ENCODE measurements at places on chromosomes 6 and 20.

DNA sequence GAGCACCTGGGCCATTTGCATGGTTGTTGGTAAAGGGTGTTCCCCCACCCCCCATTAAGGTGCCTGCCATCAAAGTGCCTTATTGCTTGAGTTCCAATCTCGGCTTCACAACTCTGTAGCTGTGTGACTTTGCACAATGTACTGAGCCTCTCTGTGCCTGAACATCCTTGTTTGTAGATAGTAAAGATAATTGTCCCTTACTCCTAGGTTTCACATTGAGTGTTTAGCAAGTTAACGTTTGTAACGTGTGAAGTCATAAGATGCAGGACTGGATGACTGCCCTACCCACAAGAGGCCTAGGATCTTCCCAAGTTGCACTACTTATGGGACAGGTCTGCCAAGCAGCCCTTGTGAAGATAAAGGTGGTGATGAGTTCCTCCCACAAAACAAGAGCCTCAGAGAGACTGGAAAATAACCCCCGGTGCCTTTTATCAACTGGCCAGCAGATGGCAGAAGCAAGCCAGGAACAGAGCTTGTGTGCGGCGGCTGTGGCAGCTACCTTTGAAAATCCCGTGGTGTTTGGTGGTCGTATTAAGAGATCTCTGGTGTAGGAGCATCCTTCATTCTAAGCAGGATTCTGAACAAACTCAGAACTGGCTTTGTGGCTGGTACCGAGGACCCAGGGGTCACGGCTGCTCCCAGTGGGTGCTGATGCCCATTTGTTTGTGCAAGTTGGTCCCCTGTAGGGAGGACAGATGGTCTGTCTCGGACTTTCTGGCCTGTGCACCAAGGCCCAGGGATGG is 99.1 kb downstream of the CDH26 start:
- peak; percentile 2 for DNase-seq

DNA sequence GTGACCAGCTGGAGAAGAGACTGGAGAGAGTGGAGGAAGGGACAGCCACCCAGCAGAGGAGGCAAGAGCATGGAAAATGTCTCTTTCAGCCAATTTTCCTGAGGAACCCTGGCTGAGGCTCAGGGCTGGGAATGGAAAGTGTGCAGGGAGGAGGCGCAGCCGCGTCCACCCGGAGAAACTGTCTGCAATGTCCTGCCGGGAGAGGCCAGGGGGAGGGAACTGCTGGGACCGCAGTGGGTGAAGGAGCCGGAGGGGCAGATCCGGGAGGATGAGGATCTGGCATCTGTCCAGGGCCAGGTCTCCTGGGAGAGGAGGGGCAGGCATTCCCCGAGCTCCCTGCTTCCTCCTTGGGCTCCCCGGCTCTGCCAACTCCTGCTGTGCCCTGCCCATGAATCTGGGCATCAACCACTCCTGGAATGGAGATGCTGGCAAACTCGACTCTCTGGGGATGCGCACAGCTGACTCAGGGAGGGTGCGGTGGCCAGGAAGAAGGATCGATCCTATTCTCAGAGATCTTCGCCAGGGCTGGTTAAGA is 17.4 kb upstream of the HM13 start:
- DNase-seq = no peak

GRCh38 chr6:148374040-148374774 is 31.6 kb downstream of the SASH1 start:
- DNase-seq = no peak

DNA sequence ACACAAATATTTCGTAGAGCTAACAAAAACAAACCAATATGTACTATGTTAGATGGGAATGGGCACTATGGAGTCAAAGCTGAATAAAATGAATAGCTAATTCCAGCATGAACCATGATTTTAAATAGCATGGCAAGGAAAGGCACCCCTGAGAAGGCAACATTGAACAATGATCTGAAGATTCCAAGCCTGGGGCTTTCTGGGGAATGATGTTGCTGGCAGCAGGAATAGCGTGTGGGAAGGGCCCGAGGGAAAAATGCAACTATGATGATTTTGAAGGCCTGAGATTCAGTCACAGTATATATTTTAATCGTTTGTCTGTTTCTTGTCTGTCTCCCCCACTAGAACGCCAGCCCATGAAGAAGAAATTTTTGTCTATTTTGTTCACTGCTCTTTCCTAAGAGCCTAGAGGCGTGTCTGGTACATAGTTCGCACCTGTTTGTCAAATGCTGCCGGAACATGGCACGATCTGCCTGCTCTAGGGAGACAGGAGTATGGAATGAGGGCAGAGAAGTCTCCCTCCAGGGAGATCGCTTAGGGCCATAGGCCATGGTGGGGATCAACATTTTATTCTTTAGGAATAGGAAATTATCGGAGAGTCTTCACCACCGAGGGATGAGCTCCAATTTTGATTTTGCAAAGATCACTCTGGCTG is 84.8 kb upstream of the EYA2 start:
- DNase-seq = no peak

- DNase-seq = no peak
These were observed 454.6 kb upstream of the EYS start for GRCh38 chr6:66161546-66162108.

DNA sequence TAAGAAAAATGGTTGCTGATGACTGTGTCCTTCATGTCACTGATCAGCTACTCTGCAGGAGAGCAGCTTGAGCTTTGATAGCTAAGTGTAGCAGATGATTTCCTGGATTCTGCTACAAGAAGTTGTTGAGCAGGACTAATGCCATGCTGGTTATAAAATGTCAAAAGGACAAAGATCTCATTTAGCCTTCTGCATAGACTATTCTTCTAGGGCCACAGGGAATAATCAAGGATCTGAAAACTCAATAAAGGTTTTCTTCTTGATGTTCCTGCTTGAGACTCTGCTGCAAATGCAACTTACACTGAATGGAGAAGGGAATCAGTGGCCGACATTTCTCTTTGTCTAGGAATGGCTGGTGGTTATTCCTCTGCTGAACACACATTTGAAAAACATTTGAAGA is 360.3 kb upstream of the PTCHD4 start:
- DNase-seq = no peak

DNA sequence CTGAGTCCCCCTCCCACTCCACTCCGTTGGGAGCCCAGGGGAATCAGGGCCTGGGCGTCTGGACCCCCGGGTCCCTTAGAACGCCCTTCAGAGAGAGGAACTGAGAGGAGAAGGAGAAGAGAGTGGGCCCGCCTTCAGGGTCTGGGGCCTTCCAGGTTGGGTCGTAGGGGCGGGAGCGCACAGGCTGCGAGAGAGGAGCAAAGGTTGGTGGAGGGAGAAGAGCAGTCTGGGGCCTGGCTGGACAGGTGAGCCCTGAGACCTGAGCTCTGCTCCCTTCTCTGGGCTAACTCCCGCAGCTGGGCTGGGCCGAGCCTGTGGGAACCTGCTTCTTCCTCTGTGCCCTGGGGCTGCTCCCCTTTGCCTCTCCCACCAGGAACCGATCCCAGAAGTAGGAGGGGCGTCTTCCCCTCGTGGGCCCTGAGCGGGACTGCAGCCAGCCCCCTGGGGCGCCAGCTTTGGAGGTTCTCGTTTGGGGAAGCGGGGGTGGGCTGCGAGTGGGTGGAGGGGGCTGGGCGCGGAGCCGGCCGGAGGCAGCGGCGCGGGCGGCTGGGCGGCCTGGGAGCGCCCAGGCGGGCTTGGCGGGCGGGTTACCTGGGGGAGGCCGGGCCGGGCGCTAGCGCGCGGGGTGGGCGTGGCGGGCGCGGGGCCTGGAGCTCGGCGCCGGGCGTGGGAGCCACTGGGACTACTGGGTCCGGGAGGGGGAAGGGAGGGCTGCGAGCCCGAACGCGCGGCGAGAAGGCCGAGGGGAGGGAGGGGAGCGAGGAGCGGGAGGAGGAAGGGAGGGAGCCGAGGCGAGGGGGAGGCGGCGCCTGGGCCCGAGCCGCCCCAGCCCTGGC is at the start of gene DDR1:
TSS of gene DDR1 (plus strand) at position 835 of the 836 bp plus-strand sequence. CDS start 4,211 bp downstream, outside the sequence.
- DNase-seq = no peak

DNA sequence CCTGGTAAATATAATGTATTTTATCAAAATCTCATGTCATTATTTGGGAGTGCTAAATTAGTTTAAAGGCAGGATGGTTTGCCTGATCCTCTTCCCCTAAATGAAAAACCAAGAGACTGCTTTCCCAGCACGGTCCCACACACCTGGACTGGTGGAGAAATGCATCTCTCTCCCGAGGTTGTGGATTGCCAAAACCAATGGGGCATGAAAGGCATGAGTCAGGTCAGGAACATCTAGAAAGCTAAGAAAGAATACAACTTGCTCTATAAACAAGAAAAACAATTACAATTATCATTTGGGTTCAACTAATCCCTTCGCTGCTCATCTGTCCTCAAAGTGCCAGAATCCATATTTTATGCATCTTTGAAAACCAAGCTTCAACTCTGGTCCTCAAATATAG is 308.3 kb upstream of the IRAK1BP1 start:
- no peak for DNase-seq

DNA sequence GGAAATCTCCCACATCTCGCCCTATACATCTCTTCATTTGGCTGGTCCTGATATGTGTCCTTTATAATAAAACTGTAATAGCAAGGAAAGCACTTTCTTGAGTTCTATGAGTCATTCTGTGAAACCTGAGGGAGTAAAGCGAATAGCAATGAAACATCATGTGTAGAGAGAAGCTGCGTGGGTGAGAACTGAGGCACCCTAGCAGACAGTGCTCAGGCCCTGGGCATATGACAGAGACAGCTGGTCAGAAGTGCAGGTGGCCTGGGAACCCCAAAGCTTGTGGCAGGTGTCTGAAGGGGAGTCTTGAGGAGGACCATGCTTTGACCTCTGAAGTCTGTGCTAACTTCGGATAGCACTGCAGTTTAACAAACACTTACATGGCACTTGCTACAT is 1.3 kb upstream of the BLOC1S5 start:
- no peak for DNase-seq

DNA sequence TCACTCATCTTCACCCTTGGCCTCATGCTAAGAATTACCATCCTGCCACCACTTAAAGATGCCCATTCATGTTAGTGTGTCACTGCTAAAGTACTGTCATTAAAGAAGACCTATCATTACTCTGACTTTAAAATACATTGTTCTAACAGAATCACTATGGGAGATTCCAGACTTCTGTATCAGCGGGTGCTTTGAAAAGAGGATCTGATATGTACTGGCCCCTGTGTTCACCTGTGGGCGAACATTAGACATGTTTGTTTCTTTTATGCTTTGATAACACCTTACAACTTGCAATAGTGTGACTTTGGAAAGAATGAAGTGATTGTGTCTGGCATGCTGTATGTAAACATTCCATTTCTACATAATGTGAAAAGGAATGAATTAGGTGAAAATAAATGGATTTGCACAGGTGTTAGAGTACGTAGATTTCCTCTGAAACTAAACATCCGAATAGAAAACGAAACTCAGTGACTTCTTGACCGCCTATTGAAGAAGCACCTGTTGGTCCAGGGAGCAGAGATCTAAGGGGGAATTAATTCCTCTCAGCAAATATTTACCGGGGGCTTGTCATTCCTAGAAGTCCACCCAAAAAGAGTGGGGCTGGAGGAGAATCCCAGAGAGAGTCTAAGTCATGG is 132.3 kb downstream of the CARMIL1 start:
- no peak for DNase-seq

DNA sequence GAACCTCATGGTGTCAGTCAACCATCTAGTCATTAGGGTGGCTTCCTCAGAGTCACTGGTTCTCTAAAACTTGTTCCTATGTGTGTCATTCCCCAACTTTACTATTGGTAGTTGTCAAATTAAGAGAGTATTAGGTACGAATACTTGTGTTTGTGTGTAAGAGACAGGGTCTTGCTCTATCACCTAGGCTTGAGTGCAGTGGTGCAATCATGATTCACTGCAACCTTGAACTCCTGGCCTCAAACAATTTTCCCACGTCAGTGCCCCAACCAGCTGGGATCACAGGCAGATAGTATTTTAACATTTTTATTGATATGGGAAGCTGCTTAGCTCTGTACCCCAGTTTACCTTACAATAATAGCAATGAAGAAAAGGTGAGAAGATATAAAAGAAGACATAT is 50.6 kb downstream of the BMP6 start:
- no peak for DNase-seq

DNA sequence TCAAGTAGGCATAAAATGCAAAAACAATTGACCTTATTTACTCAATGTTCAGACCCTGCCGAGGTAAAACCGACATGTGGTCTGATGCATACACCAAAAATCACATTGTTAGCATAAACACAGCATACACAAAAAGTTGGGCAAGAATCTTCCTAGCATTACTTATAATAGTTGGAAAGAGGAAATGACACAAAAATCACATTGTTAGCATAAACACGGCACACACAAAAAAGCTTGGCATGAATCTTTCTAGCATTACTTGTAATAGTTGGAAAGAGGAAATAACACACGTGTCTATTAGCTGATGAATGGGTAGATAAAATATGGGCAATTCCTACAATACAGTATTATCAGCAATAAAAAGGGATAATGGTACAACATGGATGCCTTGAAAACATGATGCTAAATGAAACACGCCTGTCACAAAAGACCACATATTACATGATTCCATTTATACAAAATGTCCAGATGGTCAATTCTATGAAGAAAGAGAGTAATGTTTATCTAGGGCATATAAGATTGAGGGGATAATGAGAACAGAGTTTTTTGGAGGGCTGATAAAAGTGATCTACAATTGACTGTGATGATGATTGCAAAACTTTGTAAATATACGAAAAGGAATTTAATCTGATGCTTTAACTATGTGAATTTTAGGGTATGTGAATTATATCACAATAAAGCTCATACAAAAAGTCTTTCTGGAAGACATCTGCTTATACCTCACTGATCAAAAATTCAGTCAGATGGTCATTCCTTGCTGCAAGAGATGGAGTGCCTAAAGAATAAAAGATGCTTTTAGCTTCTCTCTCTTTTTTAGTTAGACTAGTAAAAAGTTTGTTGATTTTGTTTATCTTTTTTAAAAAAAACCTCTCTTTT is 1019.5 kb upstream of the CITED2 start:
- DNase-seq = no peak

- no peak for DNase-seq
These were observed 25.1 kb downstream of the HCK start for GRCh38 chr20:32077190-32077589.

DNA sequence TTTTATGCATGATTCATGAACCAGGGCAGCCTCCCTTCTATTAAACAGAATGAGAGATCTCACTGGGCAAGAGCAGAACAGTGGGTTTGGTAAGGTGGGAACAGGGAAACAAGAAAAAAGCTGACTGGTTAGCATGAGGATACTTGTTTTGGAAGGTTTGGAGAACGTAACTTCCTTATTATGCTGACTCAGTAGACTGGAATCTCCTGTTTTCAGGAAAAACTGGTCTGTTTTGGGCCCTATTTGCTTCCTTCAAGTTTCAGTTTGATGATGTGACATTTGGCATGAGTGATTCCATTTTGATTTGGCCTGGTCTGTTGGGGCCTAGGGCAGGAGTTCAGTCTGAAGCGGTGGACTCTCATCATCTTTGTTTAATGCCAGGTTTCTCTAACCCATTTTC is 172.0 kb downstream of the MYLK4 start:
- no peak for DNase-seq

- DNase-seq = no peak
These were observed 212.5 kb upstream of the CHD6 start for GRCh38 chr20:41830702-41831101.

Measured in NCI-H2081 treated with DMSO at 0.1 percent for 48 hours (cell line).